CD4-positive, alpha-beta memory T cell (primary cell): ENCODE measurements at places on chromosomes 4 and X.

- no peak for DNase-seq
These were observed 39.9 kb upstream of the GPRIN3 start for GRCh38 chr4:89347363-89348025.

- no peak for DNase-seq
These were observed 2.4 kb downstream of the NKX3-2 start for GRCh38 chr4:13541720-13542576.

GRCh38 chr4:26298198-26298947 is 22.4 kb upstream of the RBPJ start:
- DNase-seq, result no peak

- peak; percentile 69 for DNase-seq
These were observed 83.2 kb upstream of the SCML1 start for GRCh38 chrX:17654116-17654515.

DNA sequence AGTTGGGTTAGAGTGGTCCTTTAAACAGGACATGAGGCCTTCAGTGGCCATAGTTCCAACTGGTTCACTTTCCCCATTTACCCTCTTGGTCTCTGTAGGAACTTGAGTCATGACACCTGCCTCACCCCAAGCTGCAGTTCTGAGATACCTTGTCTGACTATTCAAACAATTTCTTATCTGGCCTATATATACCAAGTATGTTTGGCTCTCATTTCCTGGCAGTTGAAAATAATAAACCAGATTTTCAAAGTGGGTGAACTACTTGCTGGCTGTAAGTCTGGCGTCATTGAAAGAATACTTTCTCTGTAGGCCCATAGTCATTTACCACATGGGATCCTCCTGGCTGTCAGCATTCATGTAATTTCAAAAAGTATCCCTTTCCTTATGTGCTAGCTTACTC is 228.8 kb downstream of the SHROOM3 start:
- DNase-seq, result no peak

GRCh38 chr4:106529348-106530023 is 160.9 kb upstream of the GIMD1 start:
- no peak for DNase-seq

DNA sequence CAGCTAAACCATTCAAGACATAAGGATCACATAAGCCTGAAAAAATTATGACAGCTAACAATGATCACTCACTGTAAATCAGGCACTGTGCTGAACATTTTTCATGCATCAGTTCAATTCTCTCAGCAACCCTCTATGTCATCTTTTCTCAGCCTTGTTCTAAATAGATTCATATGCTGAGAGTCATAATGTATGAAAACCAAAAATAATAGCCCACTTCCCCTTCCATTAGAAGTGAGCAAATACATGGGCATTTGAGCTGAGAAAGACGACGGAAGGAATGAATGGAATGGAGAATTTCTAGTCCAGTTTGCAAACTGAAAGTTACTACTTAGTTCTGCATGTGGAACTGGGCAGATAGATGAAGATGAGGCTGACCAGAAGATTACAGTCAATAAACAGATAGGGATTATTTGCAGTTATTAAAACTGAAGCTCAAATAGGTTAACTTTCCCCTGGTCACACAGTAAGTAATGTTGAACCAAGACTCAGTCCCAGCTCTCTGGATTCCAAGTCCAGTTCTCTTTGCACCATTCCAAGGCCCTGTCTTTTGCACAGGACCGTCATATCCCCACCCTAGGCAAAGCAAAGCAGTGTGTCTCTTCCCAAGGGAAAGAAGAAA is 1.6 kb upstream of the SH3RF1 start:
- DNase-seq, result no peak
